ENCODE measurements at places on chromosomes 12 and 14.

DNA sequence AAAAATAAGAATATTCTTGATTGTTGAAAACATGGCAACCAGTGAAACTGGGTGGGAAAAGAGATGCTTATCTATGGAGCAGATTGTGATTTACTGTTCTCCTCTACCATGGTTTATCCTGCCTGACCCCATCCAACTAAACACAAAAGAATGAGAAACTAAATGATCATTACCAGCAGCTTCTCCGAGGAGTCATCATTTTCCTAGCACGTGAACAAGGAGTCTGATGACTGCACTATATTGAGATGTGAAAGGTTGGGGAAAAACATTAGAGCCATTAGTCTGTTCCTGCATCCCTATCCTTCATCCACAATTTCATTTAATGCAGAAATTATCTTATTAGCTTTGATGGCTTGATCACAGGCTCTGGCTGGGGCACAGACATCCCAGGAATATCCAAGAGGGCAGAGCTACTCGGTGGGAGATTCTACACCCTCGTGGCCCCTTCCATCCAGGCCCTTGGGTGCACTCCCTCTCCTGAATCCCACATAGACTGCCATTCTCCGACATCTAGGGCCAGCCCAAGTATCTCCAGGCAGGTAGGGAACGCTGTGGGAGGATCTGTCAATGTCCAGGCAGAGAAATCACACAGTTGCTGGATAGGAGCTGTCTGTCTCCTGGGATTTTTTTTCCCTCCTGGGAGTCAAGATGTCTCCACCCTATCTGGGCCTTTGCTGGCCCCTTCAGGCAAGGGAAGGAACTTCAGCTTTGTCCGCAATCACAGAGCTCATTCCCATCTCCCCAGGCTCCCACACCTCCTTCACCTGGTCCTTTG lies 43.3 kb upstream of the DHRS4 start:
- DNase-seq, result peak; percentile 62

GRCh38 chr12:114732426-114733030 lies 48.6 kb upstream of the TBX3 start:
- no peak for DNase-seq

DNA sequence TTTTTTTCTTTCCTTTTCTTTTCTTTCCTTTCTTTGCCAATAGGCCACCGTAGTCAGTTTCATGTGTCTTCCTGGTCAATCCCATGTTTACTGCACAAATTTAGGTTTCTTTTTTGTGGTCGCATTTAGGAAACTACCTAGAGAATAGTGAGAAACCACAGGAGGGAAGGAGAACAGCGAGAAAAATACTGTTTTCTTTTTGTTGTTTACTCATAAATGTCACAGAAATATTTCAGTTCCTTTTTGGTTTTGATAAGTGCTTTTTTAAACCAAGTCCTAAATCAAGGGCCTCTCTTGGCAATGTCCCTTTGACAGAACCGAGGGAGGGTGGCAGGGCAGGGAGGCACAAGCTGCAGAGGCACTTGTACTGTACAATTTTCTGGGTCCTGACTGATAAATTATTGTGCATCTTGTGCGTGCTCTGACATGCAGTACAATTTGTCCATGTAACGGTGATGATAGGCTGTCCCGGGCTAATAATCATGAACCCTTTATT lies 326.1 kb downstream of the CACNA1C start:
- no peak for DNase-seq

DNA sequence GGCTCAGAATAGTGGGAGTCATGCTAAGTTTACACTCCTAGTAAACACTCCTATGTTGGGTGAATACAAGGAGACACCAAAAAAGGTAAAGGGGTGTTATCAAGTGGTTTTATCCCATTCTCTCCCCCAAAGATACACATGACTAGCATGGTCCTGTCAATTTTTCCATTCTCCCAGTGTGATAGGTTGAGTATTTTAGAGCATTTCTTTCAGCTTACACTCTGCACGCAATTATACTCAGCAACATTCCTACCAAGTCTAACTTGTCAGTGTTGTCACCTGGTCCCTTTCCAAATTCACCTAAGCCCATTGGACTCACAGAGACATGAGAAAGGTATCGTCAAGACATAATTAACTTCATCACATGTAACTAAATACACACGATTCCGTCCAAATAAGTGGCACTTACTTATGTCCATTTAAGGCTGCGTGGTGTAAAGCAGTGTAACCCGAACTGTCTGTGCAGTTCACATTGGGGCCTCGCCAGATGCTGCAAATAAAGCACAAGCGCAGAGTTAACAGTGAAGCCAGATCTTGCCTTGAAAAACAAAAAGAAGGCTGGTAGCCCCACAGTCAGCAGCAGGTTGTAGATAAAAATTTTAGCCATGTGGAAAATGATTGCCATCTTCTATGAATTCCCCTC lies 159.7 kb downstream of the ANKS1B start:
- no peak for DNase-seq

- no peak for DNase-seq
Observed at GRCh38 chr12:116675339-116676107, 62.3 kb downstream of the SPRING1 start.

- no peak for DNase-seq
Observed at GRCh38 chr12:16716928-16717327, 111.0 kb upstream of the LMO3 start.
